ENCODE measurements at places on chromosomes 5 and 9. TPM values are rescaled to one million over a fixed set of nuclear protein-coding genes. Genes with fewer than 3 reads are reported as not detected.

DNA sequence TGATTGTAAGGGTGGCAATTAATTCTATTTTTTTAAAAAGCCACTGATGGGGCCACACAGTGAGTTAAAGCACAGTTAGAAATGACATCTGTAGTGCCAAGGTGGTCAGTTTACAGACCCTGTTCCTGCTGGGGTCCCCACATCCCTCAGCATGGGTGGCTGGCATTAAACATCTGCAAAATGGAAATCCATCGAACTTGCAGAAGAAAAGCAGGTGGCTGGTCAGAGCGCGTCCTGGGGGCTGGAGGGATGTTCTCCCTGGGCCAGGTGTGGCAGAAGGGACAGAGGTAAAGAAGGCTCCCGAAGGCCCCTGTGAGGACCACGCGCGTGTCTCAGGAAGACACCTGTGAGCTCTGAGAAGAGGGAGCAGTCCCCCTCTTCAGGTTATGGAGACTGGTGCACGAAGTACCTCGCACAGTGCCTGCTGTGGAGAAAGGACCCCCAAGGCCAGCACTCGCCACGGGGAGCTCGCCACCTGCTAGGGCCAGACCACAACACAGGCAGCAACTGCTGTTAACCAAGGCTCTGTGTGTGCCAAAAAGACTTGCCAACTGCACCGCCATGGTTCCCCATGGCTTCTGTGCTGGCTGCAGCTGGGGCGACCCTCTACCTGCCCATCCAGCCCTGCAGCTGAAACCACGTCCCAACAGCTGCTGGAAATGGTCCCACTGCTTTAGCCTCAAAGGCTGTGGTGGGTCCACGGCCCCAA is 65.2 kb downstream of the RASGEF1C start:
- no peaks in the 10 kb centered on the region for H3K4me1 ChIP-seq
- no peak overlapping the region for H3K4me3 ChIP-seq
- H3K27me3 ChIP-seq, result peaks cover 15% of the 10 kb centered on the region
- H3K36me3 ChIP-seq, result peaks cover 1% of the 10 kb centered on the region

DNA sequence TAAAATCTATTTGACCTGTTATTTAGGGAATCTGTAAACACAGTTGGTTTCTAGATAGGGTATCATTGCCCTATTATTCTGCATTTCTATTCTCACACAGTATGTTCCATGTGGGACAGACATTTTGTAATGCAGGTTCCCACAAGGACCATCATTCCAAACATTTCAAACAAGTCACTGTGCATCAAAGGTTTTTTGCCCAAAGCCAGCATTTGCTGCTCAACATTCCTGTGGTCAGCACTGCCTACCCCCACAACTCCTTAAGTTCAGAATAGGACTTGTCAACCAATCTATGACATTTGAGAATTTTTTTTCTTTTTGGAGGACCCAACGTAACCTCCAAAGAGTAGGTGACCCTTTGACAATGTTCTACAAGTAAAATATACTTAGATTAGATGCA is 95.7 kb downstream of the LPAR1 start:
- no peaks in the 10 kb centered on the region for H3K36me3 ChIP-seq
- H3K27me3 ChIP-seq, result peaks cover 1% of the 10 kb centered on the region

- H3K4me1 ChIP-seq, result no peaks in the 10 kb centered on the region
- no peak overlapping the region for H3K4me3 ChIP-seq
- no peaks in the 10 kb centered on the region for H3K36me3 ChIP-seq
These were observed 490.5 kb upstream of the ZNF608 start for GRCh38 chr5:125236981-125237380.

GRCh38 chr9:17291766-17292165 is 156.9 kb downstream of the CNTLN start:
- H3K4me1 ChIP-seq, result no peaks in the 10 kb centered on the region
- no peaks in the 10 kb centered on the region for H3K27me3 ChIP-seq
- H3K36me3 ChIP-seq, result no peaks in the 10 kb centered on the region
- H3K27ac ChIP-seq, result no peak overlapping the region

Gene GLRA1
- total RNA-seq, result not detected

Data from activated CD8-positive, alpha-beta T cell treated with anti-CD3 and anti-CD28 coated beads for 36 hours (primary cell).